ENCODE measurements at places on chromosomes 2 and 18.
A peak's percentile ranks its signal among the peaks of the same experiment; 100 is the strongest.

GRCh38 chr2:24568551-24568950 lies 77.5 kb downstream of the NCOA1 start:
- peaks cover 40% of the 10 kb centered on the region for H3K4me1 ChIP-seq
- H3K27ac ChIP-seq = peak overlapping the region; percentile 54
- no peak overlapping the region for H3K4me3 ChIP-seq
- H3K27me3 ChIP-seq = no peaks in the 10 kb centered on the region

DNA sequence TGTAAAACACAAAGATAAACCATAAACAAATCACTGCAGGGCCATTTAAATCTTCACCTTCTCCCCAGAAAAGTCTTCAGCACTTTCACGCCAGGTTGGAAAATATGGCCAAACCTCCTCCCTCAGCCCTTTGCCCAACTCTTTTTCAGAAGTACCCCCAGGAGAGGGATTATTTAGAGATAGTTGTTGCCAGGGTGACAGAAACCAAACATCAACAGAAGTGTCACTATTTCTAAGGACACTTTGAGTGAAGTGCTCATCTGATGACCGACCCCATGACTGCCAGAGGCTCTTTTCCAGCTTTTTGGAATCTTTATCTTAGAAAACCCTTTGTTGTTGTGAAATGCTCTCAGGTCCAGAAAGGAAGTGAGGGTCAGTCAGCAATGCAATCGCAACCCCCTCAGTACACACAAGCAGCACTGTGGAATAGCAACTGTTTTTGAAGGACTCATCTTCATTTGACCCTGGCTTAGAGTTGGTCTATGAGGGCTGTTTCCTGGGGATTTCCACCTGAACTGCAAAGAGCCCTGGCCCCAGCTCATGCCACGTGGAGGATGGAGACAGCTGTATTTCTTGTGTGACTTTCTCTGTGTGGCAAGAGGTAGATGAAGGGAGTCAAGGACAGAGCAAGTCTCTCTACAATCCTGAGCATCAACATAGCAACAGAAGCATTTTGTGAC lies 114.0 kb upstream of the STON1 start:
- H3K36me3 ChIP-seq = peaks cover 7% of the 10 kb centered on the region
- DNase-seq = no peak
- H3K4me3 ChIP-seq = peak overlapping the region; percentile 11
- peaks cover 27% of the 10 kb centered on the region for H3K4me1 ChIP-seq
- H3K27me3 ChIP-seq = peaks cover under 1% of the 10 kb centered on the region
- no peak overlapping the region for H3K27ac ChIP-seq

- peaks cover 31% of the 10 kb centered on the region for H3K4me1 ChIP-seq
- DNase-seq = no peak
- peaks cover 12% of the 10 kb centered on the region for H3K36me3 ChIP-seq
- no peaks in the 10 kb centered on the region for H3K27me3 ChIP-seq
- H3K4me3 ChIP-seq = peak overlapping the region; percentile 60
These were observed 1.6 kb upstream of the CXXC1 start for GRCh38 chr18:50289108-50289443.

DNA sequence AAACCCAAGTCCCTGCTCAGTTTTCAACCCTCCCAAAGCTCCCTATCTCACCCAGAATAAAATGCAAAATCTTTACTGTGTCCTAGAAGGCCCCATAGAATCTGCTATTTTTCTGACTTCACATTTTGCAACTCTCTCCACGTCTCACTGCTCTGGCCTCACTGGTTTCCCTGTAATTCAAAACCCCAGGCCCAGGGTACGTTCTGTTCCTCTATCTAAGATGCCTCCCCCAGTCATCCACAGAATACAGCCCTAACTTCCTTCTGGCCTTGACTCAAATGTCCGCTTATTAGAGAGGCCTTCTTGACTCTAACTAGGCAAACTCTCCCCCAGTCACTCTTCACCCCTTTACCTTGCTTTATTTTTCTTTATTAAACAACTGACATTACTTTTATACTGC lies 42.0 kb downstream of the FAM161A start:
- no peaks in the 10 kb centered on the region for H3K4me1 ChIP-seq
- no peaks in the 10 kb centered on the region for H3K36me3 ChIP-seq
- DNase-seq = no peak
- H3K4me3 ChIP-seq = no peak overlapping the region
- peaks cover 39% of the 10 kb centered on the region for H3K27me3 ChIP-seq

DNA sequence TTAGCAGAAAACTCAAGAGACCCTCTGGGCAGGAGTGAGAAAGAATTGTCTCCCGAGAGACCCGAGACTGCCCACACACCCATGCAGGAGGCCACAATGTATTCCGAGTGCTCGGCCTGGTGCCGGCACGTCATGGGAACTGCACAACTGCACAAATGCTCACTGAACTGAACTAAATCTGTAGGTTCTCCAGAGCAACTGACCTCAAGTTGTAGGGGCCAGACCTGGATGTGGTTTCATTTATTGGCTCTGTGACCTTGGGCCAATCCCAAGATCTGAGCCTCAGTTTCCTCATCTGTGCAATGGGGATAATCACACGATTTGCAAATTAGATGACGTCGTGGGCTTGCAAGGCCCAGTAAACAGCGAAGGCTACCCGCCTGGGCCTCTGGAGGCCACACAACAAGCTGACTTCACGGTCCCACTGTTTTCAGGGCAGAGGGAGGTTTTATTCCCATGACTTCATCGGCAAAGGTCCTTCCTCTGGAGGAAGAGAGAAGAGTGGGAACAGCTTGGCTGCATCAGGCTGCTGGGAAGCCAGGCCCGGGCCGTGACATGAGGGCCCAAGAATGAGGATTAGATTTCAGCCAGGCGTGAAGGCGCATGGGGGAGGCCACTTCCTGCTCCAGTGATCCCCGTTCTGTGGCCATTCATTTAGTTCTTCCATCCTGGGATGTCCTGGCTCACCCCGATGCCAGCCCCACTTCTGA lies 3.6 kb upstream of the ERFE start:
- peaks cover 8% of the 10 kb centered on the region for H3K4me1 ChIP-seq
- no peak overlapping the region for H3K27ac ChIP-seq
- no peak overlapping the region for H3K4me3 ChIP-seq
- no peak for DNase-seq
- peaks cover 14% of the 10 kb centered on the region for H3K27me3 ChIP-seq

- H3K27ac ChIP-seq = no peak overlapping the region
- H3K4me3 ChIP-seq = no peak overlapping the region
- DNase-seq = no peak
- peaks cover 18% of the 10 kb centered on the region for H3K4me1 ChIP-seq
These were observed 161.6 kb downstream of the LDLRAD4 start for GRCh38 chr18:13379930-13380690.

GRCh38 chr2:185891804-185892411 lies 153.3 kb downstream of the FSIP2 start:
- no peaks in the 10 kb centered on the region for H3K36me3 ChIP-seq
- H3K4me3 ChIP-seq = no peak overlapping the region
- no peak for DNase-seq
- H3K4me1 ChIP-seq = no peaks in the 10 kb centered on the region
- H3K27me3 ChIP-seq = no peaks in the 10 kb centered on the region

DNA sequence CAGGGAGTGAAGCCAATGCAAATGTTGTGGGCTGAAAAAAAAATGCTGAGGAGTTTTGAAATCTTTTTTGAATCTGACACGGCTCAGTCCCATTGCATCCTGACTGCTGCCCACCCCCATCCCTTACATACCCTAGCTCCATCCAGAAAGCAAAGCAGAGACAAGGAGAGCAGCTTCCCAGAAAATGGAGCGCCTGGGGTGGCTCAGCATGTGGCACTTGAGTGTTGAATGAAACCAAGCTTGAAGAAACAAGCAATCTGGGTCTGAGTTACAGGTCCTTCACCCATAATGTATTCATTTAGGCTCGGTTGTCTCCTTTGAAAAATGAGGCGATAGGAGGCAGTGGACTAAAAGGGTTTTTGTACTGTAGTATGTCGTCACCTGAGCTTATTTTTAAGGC lies 244.2 kb upstream of the ACVR2A start:
- no peaks in the 10 kb centered on the region for H3K36me3 ChIP-seq
- no peak for DNase-seq
- no peak overlapping the region for H3K27ac ChIP-seq
- no peak overlapping the region for H3K4me3 ChIP-seq
- H3K4me1 ChIP-seq = no peaks in the 10 kb centered on the region

GRCh38 chr2:154537843-154538450 lies 160.5 kb upstream of the KCNJ3 start:
- H3K4me3 ChIP-seq = no peak overlapping the region
- no peak for DNase-seq
- no peaks in the 10 kb centered on the region for H3K36me3 ChIP-seq

DNA sequence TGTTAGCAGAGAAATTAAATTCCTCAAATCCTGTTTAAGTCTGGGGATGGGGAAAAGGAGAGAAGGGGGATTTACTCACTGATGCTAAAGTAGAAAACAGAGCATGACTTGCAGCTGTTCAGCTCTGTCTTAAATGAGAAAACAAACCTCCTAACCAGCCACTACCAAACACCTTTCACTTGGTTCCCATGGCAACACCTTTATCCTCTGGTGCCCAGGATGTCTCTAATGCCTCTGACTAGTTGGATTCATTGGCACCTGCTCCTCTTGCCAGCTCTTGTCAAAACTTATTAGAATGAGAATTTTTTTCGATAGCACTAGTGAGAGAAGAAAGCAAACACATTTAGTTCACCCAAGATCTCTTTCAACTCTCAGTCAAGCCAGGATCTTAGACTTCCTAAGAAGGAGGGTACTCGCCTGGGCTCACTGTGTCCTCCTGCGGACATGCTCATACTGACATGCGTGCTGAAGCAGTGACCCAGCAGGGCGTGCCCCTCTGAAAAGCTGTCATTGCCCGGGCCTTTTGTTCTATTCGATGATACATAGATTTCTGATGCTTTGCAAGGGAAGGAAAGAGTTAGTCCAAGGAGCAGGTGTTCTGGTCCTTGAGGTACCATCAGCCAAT lies 656.0 kb upstream of the CELF4 start:
- H3K27me3 ChIP-seq = no peaks in the 10 kb centered on the region
- no peak overlapping the region for H3K4me3 ChIP-seq
- no peaks in the 10 kb centered on the region for H3K36me3 ChIP-seq

DNA sequence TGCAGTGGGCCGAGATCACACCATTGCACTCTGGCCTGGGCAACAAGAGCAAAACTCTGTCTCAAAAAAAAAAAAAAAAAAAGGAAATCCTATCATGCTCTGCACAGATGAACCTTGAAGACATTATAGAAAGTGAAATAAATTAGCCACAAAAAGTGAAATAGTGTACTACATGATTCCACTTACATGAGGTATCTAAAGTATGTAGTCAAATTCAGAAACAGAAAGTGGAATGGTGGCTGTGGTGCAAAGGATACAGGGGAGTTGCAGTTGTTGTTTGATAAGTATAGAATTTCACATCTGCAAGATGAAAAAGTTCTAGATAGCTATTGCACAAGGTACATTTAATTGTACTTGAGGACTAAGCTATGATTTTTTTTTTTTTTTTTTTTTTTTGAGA lies 5.2 kb downstream of the ZRANB3 start:
- no peaks in the 10 kb centered on the region for H3K4me1 ChIP-seq
- no peak overlapping the region for H3K27ac ChIP-seq
- no peaks in the 10 kb centered on the region for H3K36me3 ChIP-seq
- no peak for DNase-seq

- no peaks in the 10 kb centered on the region for H3K36me3 ChIP-seq
- H3K27ac ChIP-seq = no peak overlapping the region
- H3K4me3 ChIP-seq = no peak overlapping the region
- H3K4me1 ChIP-seq = no peaks in the 10 kb centered on the region
- H3K27me3 ChIP-seq = no peaks in the 10 kb centered on the region
These were observed 428.1 kb downstream of the MEIS1 start for GRCh38 chr2:66862885-66863650.

DNA sequence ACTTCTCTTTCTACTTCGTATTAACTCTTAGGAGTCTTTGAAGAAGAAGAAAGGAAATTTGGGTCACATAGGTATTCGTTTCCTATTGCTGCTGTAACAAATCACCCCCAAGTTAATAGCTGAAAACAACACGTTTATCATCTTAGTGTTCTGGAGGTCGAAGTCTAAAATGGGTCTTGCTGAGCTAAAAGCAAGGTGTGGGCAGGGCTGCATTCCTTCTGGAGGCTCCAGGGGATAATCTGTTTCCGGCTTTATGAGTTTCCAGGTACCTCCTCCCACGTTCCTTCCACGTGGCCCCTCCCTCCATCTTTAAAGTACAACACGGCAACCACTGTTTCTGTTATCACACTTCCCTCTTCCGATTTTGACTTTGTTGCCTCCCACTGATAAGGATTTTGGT lies 233.5 kb upstream of the RBBP8 start:
- no peak for DNase-seq
- H3K36me3 ChIP-seq = no peaks in the 10 kb centered on the region
- no peak overlapping the region for H3K4me3 ChIP-seq
- peaks cover 56% of the 10 kb centered on the region for H3K27me3 ChIP-seq
- H3K27ac ChIP-seq = no peak overlapping the region
- no peaks in the 10 kb centered on the region for H3K4me1 ChIP-seq

GRCh38 chr2:84451579-84451978 lies 7.5 kb downstream of the SUCLG1 start:
- H3K4me3 ChIP-seq = no peak overlapping the region
- no peak overlapping the region for H3K27ac ChIP-seq
- no peaks in the 10 kb centered on the region for H3K27me3 ChIP-seq
- DNase-seq = no peak

DNA sequence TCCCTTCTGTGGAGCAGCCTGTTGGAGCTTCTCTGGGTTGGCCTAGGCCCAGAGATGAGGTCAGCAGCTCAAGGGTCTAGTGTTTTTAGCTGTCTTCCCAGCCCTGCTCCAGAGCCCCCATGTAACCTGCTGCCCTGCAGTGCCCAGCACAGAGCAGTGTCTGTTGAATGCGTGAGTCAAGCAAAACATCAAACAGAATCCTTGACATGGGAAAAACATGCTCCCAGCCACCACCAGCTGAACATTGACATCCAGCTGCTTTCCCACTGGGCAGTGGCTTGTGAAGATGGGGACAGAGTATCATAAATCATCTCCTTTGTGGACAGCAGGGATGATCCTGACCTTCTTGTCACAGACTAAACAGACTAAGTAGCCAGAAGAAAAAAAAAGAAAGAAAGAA lies 22.6 kb downstream of the IMPA2 start:
- no peaks in the 10 kb centered on the region for H3K27me3 ChIP-seq
- H3K4me1 ChIP-seq = no peaks in the 10 kb centered on the region
- no peak for DNase-seq
- peaks cover 3% of the 10 kb centered on the region for H3K36me3 ChIP-seq
- no peak overlapping the region for H3K4me3 ChIP-seq

GRCh38 chr2:72765997-72766609 lies 59.7 kb downstream of the EXOC6B start:
- no peak overlapping the region for H3K4me3 ChIP-seq
- DNase-seq = no peak
- H3K36me3 ChIP-seq = peaks cover 2% of the 10 kb centered on the region
- H3K27ac ChIP-seq = no peak overlapping the region
- no peaks in the 10 kb centered on the region for H3K27me3 ChIP-seq
- peaks cover 4% of the 10 kb centered on the region for H3K4me1 ChIP-seq

GRCh38 chr18:32922951-32923430 lies 150.2 kb upstream of the KLHL14 start:
- H3K27ac ChIP-seq = no peak overlapping the region

GRCh38 chr2:198326431-198326830 lies 522.0 kb downstream of the PLCL1 start:
- peaks cover 4% of the 10 kb centered on the region for H3K4me1 ChIP-seq
- DNase-seq = no peak
- H3K36me3 ChIP-seq = no peaks in the 10 kb centered on the region
- H3K27ac ChIP-seq = peak overlapping the region; percentile 16
